ENCODE measurements at places on chromosomes 2 and 18.

GRCh38 chr18:59957957-59958356 lies 58.2 kb downstream of the PMAIP1 start:
- DNase-seq: no peak

DNA sequence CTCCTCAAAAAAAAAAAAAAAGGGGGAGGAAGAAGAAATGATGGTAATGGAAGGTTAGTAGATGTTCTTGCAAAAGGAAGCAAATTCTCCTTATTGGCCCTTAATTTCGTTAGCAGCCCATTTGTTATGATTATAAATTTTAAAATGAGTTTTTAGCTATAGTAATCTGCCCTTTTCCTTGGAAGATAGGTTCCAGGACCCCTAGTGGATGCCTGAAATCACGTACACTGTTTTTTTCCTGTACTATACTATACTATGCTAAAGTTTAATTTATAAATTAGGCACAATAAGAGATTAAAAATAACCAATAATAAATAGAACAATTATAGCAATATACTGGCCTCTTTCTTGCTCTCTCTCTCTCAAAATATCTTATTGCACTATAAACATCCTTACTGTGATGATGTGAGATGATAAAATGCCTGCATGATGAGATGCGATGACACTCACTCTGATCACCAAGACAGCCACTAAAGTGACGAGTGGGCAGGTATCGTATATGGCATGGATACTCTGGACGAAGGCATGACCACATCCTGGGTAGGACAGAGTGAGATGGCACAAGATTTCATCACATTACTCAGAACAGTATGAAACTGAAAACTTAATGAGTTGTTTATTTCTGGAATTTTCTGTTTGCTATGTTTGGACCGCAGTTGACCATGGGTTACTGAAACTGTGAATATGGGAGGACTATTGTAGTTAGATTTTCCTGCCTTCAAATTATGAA lies 87.2 kb downstream of the KCTD18 start:
- no peak for DNase-seq

DNA sequence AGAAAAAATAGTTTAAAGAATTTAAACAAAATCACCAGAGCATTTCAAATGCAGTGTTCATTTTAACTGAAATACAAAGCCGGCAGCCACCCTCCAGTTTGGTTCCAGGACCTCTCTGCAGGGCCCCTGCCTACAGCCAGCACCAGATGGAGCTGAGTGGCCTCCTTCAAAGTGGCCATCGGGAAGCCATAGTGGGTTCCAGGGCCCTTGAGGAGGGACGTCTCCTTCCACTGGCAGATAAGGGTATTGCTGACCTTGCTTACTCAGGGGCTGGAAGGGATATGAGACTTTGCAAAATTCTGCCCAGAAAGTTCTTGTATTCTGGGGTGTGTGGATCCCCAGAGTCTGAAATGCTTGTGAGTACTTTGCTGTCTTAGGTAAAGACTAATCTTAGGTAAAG lies 205.2 kb upstream of the APCDD1 start:
- DNase-seq: no peak

- no peak for DNase-seq
These were observed 171.9 kb upstream of the FN1 start for GRCh38 chr2:215607766-215608165.

DNA sequence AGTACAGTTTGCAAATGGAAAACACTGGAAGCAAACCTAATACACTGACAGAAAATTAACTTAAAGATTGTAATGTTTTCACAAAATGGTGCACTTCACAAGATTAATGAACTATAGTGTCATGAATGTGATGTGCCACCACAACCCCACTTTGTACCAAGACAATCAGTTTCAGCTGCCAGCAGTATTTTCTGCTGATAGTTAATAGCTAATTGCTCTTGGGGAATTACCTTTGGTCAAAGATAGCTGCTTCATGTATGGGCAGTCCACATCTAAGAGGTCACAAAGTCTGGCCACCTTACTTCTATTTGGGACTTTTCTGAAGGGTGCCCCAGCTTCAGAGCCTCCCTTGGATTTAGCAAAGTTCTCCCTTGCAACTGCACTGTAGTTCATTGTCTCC lies 254.0 kb downstream of the CALCRL start:
- DNase-seq: no peak

- DNase-seq: no peak
These were observed 615.5 kb upstream of the KLHL29 start for GRCh38 chr2:22769497-22769896.
